ENCODE measurements at places on chromosomes 1 and 21. TPM values are rescaled to one million over a fixed set of nuclear protein-coding genes. Genes with fewer than 3 reads are reported as not detected.

The KCNH1 gene
- total RNA-seq = not detected

The MX2 gene
- total RNA-seq = 0.49 TPM

The RSPH1 gene
- 0.18 TPM for total RNA-seq

The DNTTIP2 gene
- total RNA-seq = 23.7 TPM

The ARTN gene
- 0.32 TPM for total RNA-seq

The TMEM52 gene
- total RNA-seq = 4.5 TPM

The DISP3 gene
- total RNA-seq = not detected

The MX1 gene
- total RNA-seq = 10.2 TPM

The HCRTR1 gene
- not detected for total RNA-seq

The LAMC1 gene
- 18.5 TPM for total RNA-seq

The TEKT2 gene
- total RNA-seq = not detected

The WNT2B gene
- total RNA-seq = 0.35 TPM

The CD48 gene
- 4.3 TPM for total RNA-seq

The OR2T33 gene
- not detected for total RNA-seq

The GPR3 gene
- total RNA-seq = 0.19 TPM

The ECM1 gene
- total RNA-seq = 13.5 TPM

The ATP1A4 gene
- total RNA-seq = not detected

The CYP4A11 gene
- 207 TPM for total RNA-seq

The SLC30A10 gene
- 29.6 TPM for total RNA-seq

The PLCH2 gene
- 1.6 TPM for total RNA-seq

The SPRR4 gene
- total RNA-seq = not detected

The PTGS2 gene
- total RNA-seq = 0.99 TPM

The OR2L8 gene
- not detected for total RNA-seq

The NTNG1 gene
- total RNA-seq = not detected

The OPRD1 gene
- not detected for total RNA-seq

The IFNAR2 gene
- 12.4 TPM for total RNA-seq

The SLC6A17 gene
- total RNA-seq = not detected

The SERPINC1 gene
- total RNA-seq = 2,875 TPM

The FRRS1 gene
- 19.6 TPM for total RNA-seq

The CRYBG2 gene
- total RNA-seq = 1.9 TPM

The DSCAM gene
- total RNA-seq = 0.16 TPM

The FMO4 gene
- total RNA-seq = 17.2 TPM

The ATF3 gene
- total RNA-seq = 12.8 TPM

The TCHH gene
- total RNA-seq = not detected

The GPR37L1 gene
- total RNA-seq = 0.12 TPM

The VAV3 gene
- 1.6 TPM for total RNA-seq

The AMY1B gene
- not detected for total RNA-seq

The ZNF669 gene
- total RNA-seq = 2.6 TPM

The EXOC8 gene
- 6.1 TPM for total RNA-seq

The HSPA6 gene
- 1.0 TPM for total RNA-seq

The C8A gene
- total RNA-seq = 201 TPM

The DCDC2B gene
- not detected for total RNA-seq

The RIMKLA gene
- 0.95 TPM for total RNA-seq

The FAM3B gene
- not detected for total RNA-seq

The PRAMEF25 gene
- total RNA-seq = not detected

The RNU1-4 gene
- total RNA-seq = 3,377 TPM

The STIL gene
- total RNA-seq = 2.5 TPM

The TMEM82 gene
- total RNA-seq = 17.5 TPM

The FAM110D gene
- total RNA-seq = 0.24 TPM

The TMEM240 gene
- not detected for total RNA-seq

The S100B gene
- total RNA-seq = not detected

Measured in right lobe of liver (tissue), 6 donors.